Stimulated activated CD4-positive, alpha-beta T cell treated with anti-CD3 and anti-CD28 coated beads, Interleukin-15, amount 100 ng/mL, for 48 hours (primary cell): ENCODE measurements at places on chromosomes 11 and 22.

DNA sequence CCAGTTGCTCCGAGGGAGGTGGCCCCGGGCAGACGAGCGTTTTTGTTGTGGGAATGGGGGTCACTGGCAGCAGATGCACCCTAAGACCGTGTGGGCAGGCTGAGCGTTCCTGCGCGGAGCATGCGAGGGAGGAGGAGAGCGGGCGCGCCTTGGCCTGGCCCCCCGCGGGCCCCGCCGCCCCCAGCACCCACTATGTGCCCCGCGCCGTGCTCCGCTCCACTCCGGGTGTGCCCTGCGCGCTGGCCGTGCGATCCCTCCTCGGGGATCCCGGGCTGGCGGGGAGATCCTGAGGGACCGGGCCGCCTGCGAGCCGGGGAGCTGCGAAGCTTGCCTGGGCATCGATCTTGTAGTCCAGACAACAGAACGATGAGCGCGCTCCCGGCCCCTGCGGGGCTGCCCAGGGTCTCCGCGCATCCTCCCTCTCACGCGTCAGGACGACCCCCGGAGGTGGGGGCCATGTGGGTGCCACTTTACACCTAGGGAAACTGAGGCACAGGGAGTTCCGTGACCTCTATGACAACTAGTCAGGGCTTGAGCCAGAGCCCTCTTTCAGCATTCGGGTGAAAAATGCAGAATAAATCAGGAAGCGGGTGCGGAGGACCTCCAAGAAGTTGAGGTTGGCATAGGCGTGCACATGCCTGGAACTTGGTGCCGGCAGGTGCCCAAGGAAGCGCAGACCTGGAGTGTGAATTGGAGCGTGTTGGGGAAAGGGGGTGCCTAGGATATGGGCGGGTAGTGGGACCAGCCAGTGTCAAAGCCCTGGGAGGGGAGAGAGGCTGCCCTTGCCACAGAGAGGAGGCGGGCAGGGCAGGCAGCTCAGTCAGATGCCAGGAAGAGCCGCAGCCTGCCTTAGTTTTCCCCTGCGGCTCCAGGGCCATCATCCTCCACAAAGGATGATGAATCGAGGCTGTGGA is 1.3 kb upstream of the KMT5B start:
- no peak for DNase-seq

GRCh38 chr22:47032956-47033647 is 270.7 kb downstream of the TBC1D22A start:
- no peak for DNase-seq

DNA sequence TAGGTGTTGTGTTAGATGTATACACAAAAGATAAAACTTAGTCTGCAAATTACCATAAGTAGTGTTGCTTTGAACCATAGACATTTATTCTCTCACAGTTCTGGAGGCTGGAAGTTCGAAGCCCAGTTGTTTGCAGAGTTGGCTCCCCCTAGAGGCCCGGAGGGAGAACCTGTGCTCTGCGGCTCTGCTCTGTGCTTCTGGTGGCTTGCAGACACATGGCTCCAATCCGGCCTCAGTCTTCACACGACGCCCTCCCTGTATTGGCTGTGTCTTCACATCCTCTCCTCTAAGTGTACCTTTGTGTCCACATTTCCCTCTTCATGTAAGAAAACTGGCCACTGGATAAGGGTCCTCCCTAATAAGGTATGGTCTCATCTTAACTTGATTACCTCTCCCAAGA is 128.4 kb downstream of the OPCML start:
- no peak for DNase-seq

DNA sequence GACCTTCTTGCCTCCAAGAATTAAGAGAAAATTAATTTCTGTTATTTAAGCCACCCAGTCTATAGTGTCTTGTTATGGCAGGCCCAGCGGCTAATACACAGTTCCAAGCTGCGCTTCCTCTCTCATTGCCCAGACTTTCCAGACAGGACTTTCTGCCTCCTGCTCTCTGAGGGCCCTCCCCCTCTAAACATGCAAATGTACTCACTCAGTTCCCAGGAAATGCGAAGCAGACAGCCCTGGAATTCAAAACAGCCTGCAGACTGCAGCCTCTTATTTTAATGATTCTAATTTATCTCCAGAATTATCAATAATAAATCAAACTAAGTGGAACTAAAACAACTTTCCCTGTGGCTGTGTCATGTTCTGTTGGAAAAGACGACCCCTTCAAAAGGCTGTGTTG is 115.5 kb upstream of the ISX start:
- DNase-seq = no peak

DNA sequence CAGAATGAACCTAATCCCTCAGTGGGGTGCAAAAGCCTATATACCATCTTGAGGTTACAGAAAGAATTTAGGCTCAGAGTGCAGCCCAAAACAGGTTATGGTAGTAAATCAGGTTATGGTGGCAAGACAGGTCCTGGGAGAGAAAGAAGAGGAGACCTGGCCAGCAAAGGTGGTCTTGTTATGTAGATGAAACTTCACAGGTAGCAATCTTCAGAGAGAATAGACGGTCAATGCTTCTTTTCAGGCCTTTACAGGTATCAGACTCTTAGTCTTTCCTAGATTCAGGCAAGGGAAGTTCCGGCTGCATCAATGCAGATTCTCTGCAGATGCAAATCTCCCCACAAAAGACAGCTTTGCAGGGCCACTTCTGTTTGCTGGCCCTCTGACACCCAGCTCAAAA is 45.8 kb upstream of the SORL1 start:
- DNase-seq = no peak

GRCh38 chr22:20279662-20280134 is 11.6 kb upstream of the RTN4R start:
- DNase-seq = no peak

GRCh38 chr11:34531663-34532062 is 18.1 kb upstream of the ELF5 start:
- DNase-seq = no peak

- DNase-seq = no peak
Measured at GRCh38 chr11:23933721-23934120, 563.1 kb upstream of the LUZP2 start.

GRCh38 chr11:19674836-19675235 is 37.8 kb upstream of the NAV2 start:
- DNase-seq = no peak
